Suprapubic skin (tissue), 4 donors: ENCODE measurements at places on chromosomes 3 and 15. TPM values are rescaled to one million over a fixed set of nuclear protein-coding genes. Genes with fewer than 3 reads are reported as not detected.

Gene TERB2
- not detected for total RNA-seq

- no peak for DNase-seq
Measured at GRCh38 chr15:86610038-86610437, 530.4 kb downstream of the AGBL1 start.

DNA sequence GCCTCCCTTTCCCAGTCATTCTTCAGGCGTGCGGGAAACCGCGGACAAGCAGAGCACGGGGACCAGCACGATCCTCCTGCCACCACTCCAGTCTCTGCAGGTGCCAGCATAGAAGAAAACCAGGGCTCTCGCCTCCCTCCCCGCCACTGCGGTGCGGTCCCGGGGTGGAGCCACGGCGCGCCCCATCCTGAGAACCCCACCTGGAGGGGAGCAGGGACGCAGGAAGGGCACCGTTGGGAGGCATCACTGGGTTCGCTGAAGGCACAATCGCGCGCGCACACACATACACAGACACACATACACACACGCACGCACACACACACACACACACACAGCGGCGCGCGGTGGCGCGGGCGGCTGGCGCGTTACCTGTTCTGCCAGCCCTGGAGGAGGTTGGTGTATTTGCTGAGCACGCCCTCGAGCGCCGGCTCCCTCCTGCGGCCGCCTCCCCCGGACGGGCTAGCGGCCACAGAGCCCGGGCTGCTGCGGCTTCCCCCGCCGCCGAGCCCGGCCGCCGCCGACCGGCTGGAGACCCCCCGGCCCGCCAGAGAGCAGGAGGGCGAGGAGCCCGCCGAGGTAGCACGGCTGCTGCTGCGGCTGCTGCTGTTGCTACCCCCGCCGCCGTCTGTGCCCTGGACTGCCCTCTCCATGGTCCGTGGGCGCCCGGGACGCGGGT, 394 bp downstream of the OSBPL10 start:
- DNase-seq = no peak

GRCh38 chr3:17686613-17687012, 55.8 kb downstream of the TBC1D5 start:
- DNase-seq = no peak

GRCh38 chr3:70861234-70861633, 548.8 kb upstream of the MDFIC2 start:
- DNase-seq = no peak

Gene CTDSPL
- 111 TPM for total RNA-seq

- DNase-seq = no peak
Measured at GRCh38 chr3:173066044-173067004, 74.7 kb downstream of the SPATA16 start.

GRCh38 chr3:22612927-22613326, 590.2 kb upstream of the UBE2E2 start:
- no peak for DNase-seq

Gene CMTM8
- total RNA-seq = 9.3 TPM

DNA sequence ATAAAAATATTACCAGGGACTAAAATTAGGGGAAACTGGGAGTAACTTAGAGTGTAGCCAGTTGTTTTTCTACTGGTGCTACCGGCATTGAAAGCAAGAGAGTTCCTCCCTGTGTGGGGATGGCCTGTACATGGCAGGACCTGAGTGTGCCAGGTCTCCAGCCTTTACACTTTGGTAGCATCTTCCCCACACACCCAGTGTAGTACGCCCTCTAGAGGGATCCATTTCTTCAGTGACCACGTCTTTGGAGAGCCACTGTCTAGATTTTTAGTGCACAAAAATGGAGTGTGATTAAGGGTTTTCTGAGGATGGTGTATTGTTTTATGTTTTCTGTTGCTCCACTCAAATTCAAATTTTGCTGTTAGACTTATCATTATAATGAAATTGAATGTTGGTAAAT, 507.0 kb upstream of the TPRG1 start:
- no peak for DNase-seq

Gene HRG
- 0.30 TPM for total RNA-seq

Gene LHFPL4
- total RNA-seq = not detected

Gene MME
- 8.2 TPM for total RNA-seq

GRCh38 chr15:65791335-65792137, 557 bp downstream of the DENND4A start:
- DNase-seq = peak; percentile 87

GRCh38 chr3:178754852-178755510, 218.7 kb downstream of the KCNMB2 start:
- no peak for DNase-seq

Gene CCR1
- 0.68 TPM for total RNA-seq
